ENCODE measurements at places on chromosomes 7 and 10. TPM values are rescaled to one million over a fixed set of nuclear protein-coding genes. Genes with fewer than 3 reads are reported as not detected.
A peak's percentile ranks its signal among the peaks of the same experiment; 100 is the strongest.

GRCh38 chr7:52507546-52508255 lies 527.7 kb upstream of the POM121L12 start:
- no peaks in the 10 kb centered on the region for H3K36me3 ChIP-seq
- no peak for DNase-seq
- H3K27ac ChIP-seq = no peak overlapping the region
- no peaks in the 10 kb centered on the region for H3K4me1 ChIP-seq
- H3K27me3 ChIP-seq = no peaks in the 10 kb centered on the region

- no peaks in the 10 kb centered on the region for H3K27me3 ChIP-seq
- no peak overlapping the region for H3K4me3 ChIP-seq
- no peak overlapping the region for H3K27ac ChIP-seq
- DNase-seq = no peak
- no peaks in the 10 kb centered on the region for H3K4me1 ChIP-seq
These were observed 980.1 kb downstream of the KCNMA1 start for GRCh38 chr10:76657337-76658012.

GRCh38 chr7:128266883-128267594 lies 26.0 kb downstream of the LEP start:
- DNase-seq = no peak
- H3K4me1 ChIP-seq = peaks cover 13% of the 10 kb centered on the region
- H3K4me3 ChIP-seq = no peak overlapping the region
- H3K36me3 ChIP-seq = no peaks in the 10 kb centered on the region
- no peak overlapping the region for H3K27ac ChIP-seq

DNA sequence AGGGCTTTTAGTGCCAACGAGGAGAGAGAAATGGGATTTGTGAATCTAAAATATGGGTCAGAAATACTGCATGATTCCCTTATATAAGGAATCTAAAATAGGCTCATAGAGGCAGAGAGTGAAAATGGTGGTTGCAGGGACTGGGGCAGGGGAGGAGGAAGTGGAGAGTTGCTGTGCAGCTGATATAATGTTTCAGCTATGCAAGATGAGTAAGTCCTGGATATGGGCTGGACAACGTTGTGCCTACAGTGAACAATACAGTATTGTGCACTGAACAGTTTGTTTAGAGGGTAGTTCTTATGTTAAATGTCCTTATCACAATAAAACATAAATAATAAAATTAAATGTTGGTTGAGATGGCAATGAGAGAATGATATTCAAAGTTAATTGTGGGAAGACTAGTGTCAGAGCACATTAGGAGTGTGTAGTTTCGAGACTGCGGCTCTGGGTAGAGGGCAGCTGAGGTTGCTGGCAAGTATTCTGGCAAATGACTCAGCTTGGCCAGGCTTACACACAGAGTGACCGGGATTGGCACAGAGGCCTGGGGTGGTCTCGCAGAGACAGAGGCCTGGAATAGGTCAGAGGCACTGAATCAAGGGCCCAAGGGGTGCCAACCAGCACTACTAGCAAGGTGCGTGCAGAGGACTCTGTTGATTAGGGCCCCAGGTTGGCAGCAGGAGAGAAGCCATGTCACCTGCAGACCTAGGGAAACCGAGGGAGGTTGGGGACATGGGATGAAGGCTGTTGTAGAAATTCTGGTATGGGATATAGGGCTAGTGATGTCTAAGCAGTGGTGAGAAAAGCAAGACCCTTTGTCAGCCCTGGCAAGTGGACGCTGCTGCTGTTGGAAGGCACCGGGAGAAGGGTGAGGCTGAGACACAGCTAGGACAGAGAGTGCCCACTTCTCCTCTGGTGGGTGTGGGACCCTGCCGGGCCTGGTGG lies 2.8 kb upstream of the DEPP1 start:
- no peaks in the 10 kb centered on the region for H3K27me3 ChIP-seq
- H3K36me3 ChIP-seq = peaks cover 12% of the 10 kb centered on the region
- peak overlapping the region; percentile 86 for H3K27ac ChIP-seq
- H3K4me1 ChIP-seq = peaks cover 77% of the 10 kb centered on the region

The ZNF117 gene
- total RNA-seq = 10.7 TPM

Measured in upper lobe of left lung (tissue), 6 donors.